Epithelial cell of esophagus (primary cell): ENCODE measurements at places on chromosomes 6 and 20.

DNA sequence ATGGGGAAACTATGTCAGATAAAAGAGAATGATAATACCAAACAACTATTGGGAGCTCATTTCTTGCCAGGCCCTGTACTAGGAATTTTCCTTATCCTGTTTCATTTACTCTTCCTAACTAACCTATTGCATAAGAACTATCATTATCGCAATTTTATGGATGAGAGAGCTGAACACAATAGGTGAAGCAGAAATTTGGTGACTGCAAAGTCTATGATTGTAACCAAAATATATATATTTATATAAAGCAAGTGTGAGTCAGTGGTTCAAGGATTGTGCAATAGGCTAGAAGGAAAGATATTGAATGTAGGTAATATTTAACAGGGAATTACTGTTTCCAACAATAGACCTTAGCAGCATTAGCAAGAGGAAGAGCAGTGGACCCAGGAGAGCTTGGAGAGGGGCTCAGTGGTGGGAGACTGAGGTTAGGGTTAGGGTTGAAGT, 181.1 kb upstream of the TENT5A start:
- peak; percentile 36 for DNase-seq

DNA sequence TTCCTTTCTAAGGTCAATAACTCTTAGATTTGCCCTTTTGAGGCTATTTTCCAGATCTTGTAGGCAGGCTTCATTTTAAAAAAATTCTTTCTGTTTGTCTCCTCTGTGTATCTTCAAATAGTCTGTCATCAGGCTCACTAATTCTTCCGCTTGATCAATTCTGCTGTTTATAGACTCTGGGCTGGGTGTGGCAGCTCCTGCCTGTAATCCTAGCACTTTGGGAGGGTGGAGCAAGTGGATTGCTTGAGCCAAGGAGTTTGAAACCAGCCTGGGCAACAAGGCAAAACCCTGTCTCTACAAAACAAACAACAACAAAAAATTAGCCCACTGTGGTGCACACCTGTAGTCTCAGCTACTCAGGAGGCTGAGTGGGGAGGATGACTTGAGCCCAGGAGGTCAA, 40.0 kb upstream of the SCP2D1 start:
- peak; percentile 12 for DNase-seq

DNA sequence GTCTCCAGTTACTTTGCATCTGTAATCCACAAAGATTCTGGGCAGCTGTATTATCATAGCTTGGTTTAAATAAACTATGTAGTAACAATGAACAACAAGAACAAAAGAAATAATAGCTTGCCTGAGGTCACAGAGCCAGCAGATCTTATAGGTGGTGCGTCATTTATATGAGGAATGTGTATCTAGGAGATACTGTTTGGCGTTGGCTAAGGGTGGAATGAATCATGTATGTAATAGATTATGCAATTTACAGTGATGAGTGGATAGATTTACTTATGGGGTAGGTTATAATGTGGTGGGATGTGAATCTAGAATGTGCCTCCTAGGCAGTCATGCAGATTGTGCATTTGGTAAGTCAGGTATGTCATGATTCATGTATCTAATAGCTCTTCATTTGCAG, 42.8 kb downstream of the HNF4A start:
- DNase-seq, result peak; percentile 96

- no peak for DNase-seq
Measured at GRCh38 chr6:152471456-152472265, 165.5 kb downstream of the SYNE1 start.

DNA sequence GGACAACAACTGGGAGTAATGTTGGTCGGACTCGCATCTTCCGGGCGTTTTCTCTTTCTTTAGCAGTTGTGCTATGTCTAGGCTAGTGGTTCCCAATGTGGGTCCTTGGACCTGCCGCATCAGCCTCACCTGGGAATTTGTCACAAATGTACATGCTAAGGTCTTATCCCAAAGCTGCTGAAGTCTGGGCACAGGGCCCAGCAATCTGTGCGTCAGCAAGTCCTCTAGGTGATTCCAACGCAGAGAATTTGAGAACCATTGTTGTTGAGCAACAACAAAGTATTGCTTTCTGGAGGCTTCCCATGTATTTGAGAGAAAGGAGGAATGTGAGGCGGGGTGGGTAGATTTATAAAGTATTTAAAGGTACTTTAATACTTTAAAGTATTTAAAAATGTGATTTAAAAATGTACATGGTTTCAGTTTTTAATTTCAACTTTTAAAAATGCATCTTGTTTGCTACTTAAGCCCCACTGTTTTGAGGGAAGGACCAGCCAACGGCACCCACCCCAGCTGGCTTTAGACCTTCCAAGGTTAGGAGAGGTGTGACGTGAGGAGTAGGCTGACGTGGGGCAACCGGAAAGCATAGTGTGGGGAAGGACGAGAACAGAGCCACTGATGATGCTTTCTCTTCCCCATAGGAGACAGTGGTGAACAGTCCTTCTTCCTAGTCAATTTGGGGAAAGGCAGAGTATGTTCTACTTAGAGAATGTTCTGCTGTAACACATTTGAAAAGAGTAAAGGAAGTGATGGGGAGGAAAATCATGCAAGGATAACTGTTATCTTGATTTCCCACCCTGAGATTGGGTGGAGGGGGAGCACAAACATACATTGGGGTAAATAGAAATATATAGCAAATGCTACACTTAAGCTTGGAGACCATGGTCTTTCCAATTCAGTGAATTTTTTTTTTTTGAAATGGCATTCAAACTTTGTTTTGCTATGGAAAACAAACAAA, 4.3 kb downstream of the UST start:
- peak; percentile 74 for DNase-seq

DNA sequence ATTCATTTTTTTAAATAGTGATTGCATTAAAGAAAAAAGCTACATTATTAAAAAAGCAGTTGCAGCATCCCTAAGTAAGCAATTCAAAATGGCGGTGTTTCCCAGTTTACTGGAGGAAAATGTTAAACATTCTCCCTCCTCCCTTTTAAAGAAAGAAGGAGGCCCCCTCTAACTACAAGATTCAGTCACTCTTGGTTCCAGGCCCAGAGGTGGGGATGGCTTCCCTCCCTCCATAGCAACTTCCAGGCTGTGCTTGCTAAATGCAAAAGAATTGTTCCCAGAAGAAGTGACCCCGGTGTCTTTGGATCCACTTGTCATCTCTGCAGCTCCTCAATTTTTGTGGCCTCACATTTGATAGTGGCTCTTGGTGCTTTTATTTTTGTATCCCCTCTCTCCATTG, 165.9 kb downstream of the SOBP start:
- no peak for DNase-seq

DNA sequence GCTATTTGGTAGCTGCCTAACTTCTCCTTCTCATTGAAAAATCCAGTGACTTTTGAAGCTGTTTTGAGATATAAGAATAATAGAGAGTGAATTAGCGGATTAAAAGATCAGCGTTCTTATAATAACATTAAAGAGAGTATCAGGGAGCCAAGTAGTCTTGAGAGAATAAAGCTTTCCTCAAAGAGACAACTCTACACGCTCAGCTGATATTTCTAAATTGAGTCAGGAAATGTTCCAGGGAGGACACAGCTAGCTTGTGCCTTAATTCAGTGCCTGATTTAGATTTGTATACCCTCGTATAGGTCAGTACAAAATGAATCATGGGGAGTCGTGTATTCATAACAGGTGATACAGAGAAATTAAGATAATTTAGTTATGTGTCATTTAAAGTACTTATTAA, 75.1 kb upstream of the QKI start:
- DNase-seq, result no peak

- no peak for DNase-seq
Measured at GRCh38 chr6:114521926-114522325, 179.1 kb upstream of the HS3ST5 start.
